ENCODE measurements at places on chromosomes 7 and 10.

DNA sequence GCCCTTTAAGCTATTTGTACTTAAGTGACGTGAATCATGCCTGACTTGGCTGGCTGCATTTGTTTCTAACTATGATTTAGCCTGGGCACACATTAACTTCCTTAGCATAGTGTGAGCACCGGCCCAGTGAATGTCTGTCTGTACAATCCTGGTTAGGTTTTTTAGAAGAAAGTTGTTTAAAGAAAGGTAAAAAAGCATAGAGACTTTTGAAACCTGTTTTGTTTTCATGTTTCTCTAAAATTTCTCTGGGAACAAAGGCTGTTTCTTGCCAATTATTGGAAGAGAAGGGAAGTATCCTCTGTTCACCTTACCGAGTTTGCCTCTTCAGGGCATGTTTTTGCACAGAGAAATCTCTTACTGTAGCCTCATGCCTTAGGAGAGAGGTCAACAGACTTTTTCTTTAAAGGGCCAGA, 42.9 kb upstream of the MET start:
- peak; percentile 62 for DNase-seq

DNA sequence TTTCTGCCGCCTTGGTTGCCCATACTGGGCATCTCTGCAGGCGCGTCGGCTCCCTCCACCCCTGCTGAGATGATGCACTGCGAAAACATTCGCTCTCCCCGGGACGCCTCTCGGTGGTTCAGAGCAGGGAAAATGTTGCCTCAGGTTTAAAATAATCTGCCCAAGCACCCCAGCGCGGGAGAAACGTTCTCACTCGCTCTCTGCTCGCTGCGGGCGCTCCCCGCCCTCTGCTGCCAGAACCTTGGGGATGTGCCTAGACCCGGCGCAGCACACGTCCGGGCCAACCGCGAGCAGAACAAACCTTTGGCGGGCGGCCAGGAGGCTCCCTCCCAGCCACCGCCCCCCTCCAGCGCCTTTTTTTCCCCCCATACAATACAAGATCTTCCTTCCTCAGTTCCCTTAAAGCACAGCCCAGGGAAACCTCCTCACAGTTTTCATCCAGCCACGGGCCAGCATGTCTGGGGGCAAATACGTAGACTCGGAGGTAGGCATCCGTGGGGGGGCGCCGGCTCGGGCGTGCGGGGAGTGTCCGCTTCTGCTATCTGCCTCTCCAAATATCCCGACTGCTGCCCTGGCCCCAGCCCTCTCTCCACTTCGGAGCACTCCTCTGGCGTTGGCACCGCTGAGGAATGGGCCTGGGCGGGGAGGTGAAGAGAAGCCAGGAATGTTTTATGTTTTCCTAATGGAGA, at the start of gene CAV1:
Gene CAV1 (plus strand): TSS at position 428 of the 689 bp plus-strand sequence. CDS start 27 bp downstream, at position 455.
- peak; percentile 98 for DNase-seq

DNA sequence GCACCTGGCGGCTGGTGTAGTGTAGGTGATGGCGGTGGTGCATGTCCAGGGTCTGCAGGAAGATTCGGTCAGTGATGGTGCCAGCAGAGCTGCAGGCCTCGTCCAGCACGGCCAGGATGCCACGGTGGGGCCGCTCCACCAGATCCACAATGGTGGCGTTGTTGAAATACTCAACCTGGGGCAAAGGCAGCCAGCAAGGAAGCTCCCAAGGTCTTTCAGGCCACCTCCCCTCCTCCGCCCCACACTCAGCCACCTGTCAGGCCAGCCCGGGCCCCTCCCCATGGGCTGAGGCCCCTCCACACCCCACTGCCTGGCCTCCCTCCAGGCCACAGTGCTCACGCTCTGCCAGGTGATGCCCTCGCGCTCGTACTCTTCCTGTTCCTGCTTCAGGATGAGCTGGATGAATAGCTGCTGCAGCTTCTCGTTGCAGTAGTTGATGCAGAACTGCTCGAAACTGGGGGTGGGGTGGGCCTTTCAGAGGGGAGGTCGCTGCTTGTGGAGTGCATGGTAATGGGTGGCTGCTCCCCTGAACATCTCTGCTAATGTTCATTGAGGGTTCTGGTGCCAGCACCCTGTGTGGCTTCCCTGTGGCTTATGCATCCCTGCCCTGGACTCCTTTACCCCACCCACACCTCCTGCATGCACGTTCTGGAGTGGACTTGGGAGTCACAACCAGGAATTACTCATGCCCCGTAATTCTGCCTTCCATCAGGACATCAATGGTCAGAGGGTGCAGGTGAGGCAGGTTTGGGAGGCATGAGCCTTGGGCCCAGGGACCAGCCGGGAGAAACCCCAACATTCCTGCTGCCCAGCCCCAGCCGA, 8.9 kb downstream of the MYO1G start:
- DNase-seq = peak; percentile 79

DNA sequence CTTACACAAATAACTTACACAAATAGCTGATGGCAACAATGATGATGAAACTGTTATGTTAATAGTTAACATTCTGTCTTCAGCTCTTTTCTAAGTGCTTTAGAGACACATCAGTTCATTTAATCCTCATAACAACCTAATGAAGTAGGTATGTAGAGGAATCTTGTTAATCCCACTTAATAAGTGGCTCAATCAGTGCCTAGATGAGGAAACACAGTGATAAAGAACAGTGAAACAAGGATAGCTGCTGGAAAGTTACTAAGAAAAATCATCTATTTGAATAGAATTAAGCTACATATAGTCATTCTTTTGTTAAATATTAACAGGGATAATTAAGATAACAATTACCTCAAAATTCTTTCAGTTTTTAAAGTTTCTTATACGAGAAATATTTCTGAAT, 487.6 kb downstream of the ARL4A start:
- DNase-seq = no peak

DNA sequence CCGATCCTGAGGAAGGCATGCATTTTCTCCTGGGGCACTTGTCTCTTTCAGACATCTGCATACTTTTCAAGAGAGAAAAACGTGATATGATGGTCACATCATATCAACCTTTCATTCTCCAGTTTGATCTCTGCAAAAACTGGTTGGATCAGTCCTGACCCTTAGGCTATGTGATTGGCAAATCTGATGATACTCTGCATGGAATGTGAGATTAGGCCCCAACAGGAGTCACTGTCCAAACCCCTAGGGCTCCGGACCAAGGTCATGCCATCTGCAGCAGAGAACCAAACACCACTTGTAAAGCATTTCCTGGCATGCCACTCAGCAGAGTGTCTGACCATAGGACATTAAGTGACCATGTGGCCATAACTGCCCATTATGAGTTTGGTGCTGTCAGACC, 8.6 kb downstream of the GCK start:
- DNase-seq = no peak

DNA sequence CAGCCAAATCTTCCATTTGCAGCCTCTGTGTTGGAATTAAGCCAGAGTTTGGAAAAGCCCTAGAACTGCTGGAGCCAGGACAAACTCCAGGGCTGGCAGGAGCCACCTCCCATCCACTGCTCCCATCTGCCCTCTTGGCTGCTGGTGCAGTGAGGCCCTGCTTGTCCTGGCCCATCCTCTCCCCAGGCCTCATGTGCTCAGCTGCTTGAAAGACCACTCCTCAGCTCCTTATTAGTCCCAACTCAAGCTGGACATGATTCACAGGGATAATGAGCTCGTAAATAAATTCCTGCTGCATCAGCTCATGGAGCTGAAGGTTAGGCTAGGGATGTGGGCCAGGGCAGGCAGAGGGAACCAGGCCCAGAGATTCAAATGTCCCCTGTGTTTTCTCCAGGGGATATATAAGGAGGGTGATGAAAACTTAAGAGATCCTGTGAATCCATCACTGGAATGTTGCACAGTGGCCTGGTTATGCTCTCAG, 282.8 kb downstream of the RPS24 start:
- DNase-seq = peak; percentile 51

GRCh38 chr10:88389456-88389855, 193.7 kb downstream of the RNLS start:
- peak; percentile 77 for DNase-seq

GRCh38 chr10:76230921-76231285, 799.5 kb downstream of the LRMDA start:
- DNase-seq = no peak

DNA sequence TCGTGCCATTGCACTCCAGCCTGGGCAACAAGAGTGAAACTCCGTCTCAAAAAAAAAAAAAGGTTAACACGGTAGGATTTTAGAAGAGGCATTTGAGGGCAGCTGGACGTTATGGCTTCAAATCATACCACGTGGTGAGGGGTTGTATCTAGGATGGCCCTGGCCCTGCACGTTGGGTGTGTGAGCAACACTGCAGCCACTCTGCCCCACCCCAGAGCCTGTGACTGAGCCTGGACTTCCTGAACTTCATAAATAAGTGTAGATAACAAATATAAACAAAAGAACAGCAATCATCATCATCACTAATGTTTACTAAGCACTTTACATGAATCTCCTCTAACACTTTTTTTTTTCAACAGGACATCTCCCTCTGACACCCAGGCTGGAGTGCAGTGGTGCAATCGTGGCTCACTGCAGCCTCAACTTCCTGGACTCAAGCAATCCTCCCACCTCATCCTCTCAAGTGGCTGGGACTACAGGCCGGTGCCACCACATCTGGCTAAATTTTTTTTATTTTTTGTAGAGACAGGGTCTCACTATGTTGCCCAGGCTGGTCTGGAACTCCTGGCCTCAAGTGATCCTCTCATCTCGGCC, 169.5 kb upstream of the FRMD4A start:
- DNase-seq = no peak
